H7 (cell line): ENCODE measurements at places on chromosomes 12 and 14.

- peak; percentile 39 for DNase-seq
These were observed 8.0 kb upstream of the TMEM132C start for GRCh38 chr12:128258866-128259555.

- no peak for DNase-seq
These were observed 9.4 kb downstream of the TMEM63C start for GRCh38 chr14:77190977-77191376.

- no peak for DNase-seq
These were observed 70.6 kb upstream of the ESRRB start for GRCh38 chr14:76305268-76305826.

DNA sequence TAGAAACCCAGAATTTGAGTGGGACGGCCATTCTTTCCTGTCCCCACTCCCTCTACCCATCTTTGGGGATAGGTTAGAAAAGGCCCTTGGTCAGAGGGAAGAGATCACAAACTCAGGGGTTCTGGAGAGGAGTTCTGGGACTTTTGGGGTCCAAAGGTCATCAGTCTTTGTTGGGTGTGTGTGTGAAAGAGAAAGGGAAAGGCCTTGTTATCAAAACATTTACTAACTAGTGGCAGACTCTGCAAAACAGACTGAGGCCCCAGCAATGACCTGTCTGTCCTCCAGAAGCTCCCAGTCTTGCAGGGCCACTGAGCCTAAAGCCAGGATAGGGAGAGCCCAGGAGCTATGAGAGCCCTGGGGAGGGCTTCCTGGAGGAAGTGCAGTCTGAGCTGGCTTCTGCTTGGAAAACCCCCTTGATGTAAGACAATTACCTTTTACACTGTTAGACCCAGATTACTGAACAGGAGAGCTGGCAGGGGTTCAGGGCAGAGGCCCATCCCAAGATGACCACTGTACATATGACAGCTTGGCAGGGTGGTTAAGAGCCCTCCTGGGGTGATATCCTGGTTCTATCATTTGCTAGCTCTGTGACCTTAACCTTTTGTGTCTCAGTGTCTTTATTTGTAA lies 429.1 kb upstream of the CCDC196 start:
- DNase-seq: no peak

DNA sequence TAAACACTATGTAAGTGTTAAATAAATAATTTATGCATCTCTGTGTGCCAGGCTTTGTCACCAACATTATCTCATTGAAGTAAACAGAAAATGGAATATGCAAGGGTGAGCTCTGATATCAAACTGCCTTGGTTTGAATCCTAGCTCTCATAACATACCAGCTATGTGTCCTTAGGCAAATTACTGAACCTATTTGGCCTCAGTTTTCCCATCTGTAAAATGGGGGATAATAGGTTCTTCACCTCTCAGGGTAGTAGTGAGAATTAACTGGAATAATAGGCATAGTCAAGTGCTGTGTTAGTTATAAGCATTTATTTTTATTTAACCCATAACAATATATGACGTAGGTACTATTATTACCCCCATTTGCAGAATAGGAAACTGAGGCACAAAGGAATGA lies 190.8 kb upstream of the SRRM4 start:
- DNase-seq: no peak

DNA sequence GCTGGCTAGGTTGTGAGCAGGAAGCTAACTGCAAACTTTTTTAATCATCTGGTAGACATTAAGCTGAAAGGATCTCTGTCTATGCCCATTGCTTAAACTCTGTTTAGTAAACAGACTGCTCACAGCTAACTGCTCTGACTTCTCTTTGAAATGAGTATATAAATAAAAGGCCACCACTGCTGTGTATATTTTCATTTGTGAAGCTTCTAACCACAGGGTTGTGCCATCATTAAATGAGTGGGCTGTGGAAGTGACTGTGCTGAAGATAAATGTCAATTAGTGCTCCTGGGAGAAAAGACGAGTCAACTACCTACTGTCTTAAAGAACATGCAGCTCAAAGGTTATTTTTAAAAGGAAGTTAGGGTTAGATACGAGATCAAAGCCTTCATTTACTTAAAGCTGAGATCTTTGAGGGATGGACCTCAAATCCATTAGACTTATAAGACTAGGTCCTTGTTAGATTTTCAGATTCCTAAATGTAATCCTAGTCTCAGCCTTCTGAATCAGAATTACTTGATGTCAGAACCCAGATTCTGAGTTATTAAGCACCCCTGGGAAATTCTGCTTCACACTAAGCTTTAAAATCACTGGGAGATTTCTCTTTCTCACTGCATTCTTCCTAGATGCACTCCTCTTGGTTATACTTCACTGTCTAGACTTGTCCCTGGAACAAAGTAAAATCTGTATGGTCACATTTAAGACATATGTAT lies 213.1 kb upstream of the FLRT2 start:
- no peak for DNase-seq
